ENCODE measurements at places on chromosomes 6 and 20.

DNA sequence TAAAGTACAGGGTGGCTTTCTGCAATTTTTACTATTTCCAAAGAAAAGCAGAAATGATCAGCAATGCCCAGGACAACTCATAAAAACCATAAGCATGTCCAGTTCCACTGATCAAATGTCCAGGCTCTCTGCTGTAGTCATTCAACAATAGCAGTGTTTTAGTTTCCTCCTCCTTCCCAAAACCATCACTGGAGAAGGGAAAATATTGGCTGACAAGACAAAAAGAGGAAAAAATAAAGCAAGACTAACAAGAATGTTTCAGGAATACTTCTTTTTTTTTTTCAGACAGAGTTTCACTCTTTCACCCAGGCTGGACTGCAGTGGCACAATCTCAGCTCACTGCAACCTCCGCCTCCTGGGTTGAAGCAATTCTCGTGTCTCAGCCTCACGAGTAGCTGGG, 2.2 kb downstream of the UQCC1 start:
- no peak for DNase-seq

DNA sequence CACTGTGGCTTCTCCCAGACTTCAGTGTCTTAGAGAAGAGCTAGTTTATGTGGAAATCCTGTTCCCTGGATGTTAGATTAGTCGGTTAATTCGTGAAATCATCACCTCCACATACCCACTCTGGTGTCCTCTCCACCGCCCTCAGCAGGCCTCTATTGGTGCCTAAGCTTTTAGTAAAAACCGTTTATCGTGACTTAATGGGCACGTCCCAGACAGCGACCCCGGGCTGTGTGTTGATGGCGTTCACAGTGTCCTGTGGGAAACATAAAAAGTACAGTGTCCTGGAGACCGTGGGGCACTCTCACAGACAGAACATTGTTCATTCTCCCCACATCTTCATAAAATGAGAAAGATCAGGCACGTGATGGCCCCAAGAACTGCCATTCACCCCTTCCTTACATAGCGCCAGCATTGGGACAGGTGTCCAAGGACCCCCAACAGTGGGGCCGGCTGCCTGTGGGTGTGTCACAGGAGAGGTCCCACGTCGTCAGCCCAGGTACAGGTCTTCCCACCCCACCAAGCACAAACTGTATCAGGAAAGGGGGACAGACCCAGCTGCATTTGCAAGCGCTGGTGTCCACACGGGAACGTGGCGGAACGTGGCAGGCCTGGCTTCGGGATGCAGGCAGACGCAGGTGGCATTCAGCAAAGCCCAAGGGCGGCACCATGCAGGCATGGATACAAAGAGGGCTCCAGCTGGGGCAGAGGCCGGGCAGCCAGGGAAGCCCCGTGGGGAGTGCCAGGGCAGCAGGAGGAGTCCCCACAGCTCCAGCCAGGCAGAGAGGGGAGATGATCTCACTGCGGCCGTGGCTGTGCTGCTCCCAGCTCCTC, 237.7 kb downstream of the DLL1 start:
- no peak for DNase-seq

GRCh38 chr6:163793011-163793983, 378.8 kb downstream of the QKI start:
- peak; percentile 94 for DNase-seq

- DNase-seq: peak; percentile 89
Observed at GRCh38 chr20:25453035-25453810, 45.8 kb downstream of the GINS1 start.

- DNase-seq: peak; percentile 57
Observed at GRCh38 chr20:45358282-45359068, 4.5 kb upstream of the SYS1 start.

DNA sequence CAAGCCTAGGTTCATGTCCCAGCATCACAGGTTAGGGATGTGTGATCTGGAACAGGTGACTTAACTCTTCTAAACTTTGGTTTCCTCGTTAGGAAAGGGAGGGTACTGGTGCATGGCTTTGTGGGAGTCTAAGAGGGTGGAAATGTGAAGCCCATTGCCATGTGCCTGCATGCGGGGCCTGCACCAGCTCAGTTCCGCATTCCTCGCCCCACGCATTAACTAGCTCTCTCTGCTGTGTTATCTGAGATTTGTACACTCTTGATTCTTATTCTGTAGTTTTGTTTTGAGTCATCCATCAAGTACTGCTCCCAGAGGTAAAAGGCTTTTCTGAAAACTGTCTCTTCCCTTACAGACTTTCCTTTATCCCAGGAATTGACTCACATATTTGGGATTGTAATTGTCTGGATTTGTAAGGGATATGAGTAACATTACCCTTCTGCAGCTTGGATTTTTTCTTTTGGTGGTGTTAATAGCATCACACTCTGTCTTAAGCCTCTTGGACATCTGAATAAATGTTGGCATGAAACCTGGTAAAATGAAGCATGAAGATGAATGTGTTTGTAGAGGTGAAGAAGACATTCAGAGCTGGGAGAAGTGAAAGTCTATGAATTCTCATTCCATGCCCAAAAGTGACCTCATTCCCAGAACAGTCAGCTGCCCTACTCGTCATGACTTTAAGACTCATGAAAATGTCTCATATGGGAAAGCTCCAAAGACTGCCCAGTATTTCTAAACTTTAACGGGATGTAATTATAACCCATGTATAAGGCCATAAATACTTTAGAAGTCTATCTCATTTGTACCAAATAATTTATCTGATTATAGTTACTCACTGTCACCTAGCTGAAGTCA, 357.3 kb downstream of the FOXA2 start:
- peak; percentile 3 for DNase-seq

DNA sequence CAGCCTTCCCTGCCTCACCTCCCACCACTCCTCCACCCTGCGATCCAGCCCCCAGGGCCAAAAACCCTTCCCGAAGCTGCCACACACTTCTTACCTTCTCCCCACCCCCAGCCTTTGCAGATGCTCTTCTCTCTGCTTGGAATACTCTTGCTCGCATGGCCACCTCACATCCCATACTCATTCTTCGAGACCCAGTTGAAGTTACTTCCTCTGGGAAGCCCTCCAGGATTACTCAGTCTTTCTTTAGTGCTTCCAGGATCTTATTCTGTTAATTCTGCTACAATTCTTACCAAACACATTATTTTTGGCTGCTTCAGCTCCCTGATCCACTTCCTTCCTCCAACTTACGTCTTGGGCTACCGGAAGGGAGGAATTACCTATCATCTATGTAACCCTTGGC, 54.3 kb downstream of the CD40 start:
- no peak for DNase-seq

DNA sequence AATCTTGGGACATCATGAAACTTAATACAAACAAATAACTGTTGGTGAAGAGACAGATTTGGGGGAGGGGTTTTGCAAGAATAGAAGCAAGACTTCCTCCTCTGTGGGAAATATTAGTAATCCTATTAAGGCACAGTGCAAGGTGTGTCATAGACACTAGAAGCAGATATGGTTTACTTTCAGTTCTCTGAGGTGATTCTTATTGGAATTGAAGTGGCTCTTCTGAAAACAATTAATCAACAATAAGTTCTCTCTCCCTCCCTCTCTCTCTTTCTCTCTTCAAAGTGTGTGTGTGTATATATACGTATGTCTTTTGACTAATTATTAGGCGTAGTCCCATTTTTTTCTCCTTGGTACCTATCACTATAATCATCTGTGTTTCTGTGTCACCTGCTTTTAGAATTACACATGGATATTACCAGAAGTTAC, 99.8 kb downstream of the HIVEP2 start:
- peak; percentile 72 for DNase-seq

DNA sequence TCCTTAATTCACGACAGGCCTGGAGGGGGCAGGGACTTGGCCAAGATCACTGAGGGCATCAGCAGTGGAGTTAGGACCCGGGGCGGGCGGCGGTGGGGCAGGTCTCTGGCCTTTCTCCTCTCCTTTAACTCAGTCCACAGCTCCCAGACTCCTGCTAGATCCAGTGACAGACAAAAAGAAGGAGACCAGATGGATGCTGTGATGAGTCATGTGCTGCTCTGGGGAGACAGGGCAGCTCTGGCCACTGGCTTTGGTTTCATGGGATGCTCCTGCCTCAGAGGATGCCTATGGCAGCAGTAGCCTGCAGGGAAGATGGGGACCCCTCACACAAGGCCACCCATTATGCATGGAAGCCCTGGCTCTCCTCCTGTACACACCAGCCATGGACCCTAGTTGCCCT, 20.5 kb downstream of the EPB41L1 start:
- no peak for DNase-seq

- DNase-seq: no peak
Observed at GRCh38 chr20:63980317-63980805, 571 bp upstream of the PRPF6 start.

DNA sequence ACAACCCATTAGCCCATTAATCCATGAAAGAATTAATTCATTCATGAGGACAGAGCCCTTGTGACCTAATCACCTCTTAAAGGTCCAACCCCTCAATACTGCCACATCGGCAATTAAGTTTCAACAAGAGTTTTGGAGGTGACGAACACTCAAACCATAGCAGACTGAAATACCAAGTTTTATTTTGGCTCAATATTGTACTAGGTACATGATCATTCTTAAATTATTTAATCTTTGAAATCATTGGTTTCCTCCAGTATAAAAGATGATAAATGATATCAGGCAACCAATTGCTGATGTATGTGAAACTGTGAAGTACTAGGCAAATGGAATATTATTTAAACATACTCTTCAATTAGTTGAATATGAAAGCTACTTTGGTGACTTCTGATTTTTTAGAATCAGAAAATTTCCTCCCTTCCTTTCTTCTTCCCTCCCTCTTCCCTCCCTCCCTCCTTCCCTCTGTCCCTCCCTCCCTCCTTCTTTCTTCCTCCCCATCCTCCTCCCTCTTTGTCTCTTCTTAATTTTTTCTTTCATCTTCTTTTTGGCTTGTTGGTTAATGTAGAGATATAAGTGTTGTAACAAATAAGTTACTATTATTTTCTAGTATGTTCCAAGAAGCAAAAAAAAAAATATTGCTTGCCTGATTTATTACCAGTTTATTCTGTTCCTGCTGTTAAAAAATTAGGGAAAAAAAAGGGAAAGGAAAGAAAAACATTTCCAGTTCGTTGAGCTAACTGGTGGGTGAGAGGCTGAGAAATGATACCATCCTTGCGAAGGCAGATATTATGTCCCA, 233.9 kb upstream of the ZNF217 start:
- DNase-seq: no peak

GRCh38 chr6:109229536-109229935, 134.2 kb downstream of the CEP57L1 start:
- DNase-seq: peak; percentile 57

Data from kidney tubule cell (primary cell).